Common myeloid progenitor, CD34-positive (primary cell): ENCODE measurements at places on chromosomes 2 and 18.

DNA sequence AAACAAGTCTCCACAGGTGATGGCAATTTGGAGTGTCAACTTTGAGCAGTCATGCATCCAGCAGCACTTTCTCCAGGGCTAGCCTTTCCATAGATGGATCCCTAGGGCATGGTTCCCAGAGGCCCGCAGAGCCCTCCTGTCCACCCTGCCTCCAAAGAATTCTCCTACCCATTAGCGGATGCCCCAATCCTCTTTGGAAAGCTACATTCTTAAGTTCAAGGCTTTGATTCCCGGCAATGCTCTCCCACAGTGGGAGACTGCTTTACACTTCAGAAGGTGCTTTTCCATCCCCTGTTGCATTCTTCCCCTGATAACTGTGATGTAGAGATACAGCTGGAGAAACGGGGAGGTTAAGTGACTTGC lies 61.3 kb downstream of the ACAA2 start:
- no peak for DNase-seq

DNA sequence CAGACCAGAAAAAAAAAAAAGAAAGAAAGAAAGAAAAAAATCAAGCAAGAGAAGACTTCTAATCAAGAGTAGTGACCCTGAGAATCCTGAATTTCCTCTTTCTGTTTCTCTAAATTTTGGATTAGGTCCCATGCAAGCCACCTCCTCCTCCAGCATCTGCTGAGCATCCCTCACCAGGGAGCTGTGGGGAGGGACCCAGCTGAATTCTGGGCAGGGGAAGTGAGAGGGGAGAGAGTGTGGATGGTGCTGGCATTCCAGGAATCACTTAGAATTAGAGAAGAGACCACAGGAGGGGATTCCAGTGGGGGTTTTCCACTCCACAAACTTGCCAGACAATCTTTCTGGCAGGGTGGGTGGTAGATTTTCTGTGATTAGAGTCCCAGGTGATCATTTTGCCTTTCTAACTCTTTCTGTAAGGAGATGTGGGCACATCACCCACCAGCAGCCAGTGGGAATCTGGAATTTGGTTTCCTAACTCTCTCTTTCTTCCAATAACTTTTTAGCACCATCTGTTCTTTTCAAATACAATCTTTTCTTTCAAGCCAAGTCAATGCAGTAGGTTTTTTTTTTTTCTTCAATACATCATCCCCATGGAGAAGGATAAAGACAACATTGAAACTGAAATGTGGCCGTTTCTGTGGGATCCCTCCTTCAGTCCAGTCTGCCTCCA lies 279.2 kb downstream of the CLIP4 start:
- DNase-seq = no peak

DNA sequence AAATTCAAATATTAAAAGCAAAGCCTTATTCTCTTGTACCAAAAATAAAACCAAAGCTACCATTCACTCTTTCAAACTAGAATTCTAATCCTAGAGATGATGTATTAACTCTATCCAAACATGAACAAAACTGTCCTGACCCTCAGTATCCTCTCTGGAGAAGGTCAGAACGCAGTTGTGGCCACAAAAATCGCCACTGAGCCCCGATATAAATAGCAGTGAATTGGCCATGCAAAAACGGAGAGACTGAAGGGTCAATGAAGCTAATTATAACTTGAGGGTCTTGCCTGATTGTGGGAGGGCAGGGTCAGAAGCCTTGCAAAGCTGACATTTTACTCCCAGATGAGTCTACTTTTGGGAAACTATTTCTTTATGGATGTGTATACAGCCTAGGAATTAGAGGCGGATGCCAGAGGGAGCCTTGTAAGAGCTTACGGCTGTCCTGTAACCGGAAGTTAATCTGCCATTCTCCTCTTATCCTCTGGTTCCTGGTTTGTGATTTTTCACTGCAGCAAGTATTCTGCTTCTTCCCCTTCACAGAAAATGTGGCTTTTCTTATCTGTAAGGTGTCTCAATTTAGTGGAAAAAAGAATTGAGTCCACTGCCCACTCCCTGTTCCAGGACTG lies 28.1 kb downstream of the CAVIN2 start:
- peak; percentile 30 for DNase-seq

- DNase-seq = no peak
Measured at GRCh38 chr2:42562474-42563144, 5.8 kb upstream of the MTA3 start.

DNA sequence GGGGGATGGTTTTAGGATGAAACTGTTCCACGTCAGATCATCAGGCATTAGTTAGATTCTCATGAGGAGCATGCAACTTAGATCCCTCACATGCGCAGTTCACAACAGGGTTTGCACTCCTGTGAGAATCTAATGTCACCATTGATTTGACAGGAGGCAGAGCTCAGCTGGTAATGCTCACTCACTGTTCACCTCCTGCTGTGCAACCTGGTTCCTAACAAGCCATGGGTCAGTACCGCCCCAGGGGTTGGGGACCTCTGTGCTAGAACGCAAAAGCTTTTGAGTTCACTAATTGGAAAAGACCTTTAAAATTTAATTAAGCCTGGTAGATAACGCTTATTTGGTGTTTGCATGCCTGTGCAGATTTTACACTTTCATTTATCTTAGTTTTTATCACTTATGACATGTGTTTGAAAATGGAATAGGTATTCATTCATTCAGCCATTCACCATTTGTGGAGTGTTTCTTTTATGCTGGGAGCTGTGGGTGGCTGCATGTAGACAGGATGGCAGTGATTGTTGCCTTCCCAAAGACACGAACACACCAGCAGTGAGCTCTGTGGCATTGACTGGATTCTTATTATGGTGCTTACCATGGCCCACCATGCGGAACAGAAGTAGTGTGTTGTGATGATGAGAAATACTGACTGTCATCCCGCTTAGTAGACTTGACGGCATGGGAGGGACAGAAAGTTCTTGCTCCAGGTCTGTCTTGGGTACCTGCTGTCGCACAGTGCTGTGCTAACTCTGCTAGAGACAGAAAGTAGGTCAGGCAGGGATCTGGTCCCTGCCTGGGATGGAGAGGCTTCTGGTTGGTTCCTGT lies 6.4 kb downstream of the RAB31 start:
- no peak for DNase-seq

DNA sequence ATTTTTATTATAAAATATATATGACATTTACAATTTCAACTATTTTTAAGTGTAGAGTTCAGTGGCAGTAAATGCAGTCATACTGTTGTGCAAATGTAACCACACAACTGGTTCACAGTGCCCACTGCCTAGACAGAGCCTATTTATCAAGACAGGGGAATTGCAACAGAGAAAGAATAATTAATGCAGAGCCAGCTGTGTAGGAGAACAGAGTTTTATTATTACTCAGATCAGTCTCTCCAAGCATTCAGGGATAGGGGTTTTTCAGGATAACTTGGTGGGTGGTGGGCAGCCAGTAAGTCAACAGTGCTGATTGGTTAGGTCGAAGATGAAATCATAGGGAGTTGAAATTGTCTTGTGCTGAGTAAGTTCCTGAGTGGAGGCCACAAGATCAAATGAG lies 200.3 kb downstream of the NYAP2 start:
- no peak for DNase-seq
